ENCODE measurements at places on chromosomes 12 and 14.

DNA sequence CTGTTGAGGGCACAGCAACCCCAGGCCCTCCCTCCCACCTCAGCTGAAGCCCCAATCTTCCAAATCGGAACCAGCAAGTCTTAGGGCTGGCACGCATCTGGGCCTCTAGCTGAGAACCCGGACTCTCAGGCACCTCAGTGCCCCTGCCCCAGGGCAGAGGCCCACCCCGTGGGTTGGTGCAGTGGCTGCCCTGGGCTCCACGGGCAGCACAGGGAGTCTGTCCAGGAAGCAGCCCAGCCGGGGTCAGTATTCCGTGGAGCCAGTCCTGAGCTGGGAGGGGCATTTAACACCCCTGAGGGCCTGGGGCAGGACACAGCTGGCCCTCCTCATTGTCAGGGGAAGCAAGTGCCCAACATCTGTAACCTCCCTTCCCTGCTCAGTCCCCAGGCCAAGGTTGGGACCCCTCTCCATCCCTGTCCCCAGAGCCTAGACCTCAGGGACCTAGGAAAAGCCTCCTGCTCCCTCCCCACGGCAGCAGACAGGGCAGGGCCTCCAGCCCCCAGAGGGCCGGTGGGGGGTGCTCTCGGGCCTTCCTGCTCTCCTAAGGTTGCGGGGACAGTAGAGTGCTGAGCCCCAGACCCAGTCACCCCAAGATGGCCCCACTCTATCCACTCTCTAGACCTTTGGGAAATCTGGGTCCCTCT, 36.5 kb downstream of the SLC6A12 start:
- no peak for DNase-seq

DNA sequence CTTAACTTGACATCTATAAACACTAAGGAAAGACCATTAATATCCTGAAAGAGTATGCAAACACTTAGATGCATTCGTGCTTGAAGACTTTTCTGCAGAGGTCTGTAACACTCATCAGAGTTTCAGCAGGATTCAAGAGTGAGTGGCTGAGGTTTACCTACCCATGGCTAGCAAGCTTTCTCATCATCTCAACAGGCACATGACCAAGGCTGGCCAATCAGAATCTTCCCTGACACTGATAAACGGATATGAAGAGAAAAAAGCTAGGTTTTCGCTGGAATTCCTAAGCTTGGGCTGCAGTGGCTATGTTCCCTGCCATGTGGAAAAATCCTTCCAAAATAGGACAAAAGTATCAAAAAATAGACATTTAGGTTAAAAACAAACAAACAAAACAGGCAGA, 162.1 kb upstream of the USP15 start:
- DNase-seq = no peak

- DNase-seq = no peak
These were observed 25.7 kb upstream of the SLC16A7 start for GRCh38 chr12:59570145-59570544.

GRCh38 chr12:127963933-127964332, 303.0 kb upstream of the TMEM132C start:
- DNase-seq = no peak

DNA sequence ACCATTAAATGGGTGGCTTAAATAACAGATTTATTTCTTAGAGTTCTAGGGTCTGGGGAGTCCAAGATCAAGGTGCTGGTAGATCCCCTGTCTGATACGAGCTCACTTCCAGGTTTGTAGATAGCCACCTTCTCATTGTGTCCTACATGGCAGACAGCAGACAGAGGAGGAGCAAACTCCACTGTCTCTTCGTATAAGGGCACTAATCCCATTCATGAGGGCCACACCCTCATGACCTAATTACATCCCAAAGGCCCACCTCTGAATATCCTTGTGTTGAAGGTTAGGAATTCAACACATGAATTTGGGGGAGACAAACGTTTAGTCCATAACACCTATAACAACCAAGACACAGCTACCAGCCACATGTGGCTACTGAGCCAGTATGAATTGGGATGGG, 47.1 kb upstream of the PPP2R5C start:
- no peak for DNase-seq

DNA sequence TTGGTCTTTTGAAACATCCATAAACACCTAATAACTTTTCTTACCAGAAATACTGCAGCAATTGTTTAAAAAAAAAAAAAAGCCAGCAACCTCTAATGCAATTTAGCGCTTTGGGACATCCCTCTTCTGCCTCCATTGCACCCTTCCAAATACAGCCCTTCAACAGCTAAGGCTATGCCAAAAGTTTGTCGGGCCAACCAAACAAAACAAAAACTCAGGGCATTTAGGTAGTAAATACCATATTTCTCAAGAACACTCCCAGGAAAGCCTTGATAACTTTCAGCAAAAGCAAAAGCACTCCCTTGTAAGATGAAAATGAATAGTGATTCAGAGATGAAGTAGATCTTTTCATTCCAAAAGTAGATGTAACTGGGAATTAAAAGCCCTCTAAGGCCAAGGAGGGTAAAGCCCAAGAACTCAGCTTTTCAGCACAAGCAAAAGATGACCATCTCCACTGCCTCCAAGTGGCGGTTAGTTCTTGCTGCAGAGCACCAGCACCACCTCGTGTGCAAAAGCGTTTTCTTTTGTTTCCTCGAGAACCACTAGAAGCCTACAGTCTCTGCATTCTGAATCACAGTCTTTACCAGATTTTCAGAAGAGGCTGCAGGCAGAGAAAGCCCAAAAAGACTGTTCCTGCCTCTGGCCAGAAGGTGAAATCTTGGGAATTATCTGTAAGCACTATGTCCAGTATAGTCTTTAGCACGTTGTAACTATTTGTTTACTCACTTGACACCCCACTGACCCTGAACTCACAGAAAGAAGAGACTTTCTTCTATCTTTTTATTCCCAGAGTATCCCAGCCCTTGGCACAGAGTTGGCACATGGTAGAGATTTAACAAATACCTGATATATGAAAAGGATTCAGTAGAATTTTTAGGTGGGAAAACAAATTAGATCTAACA, 53.1 kb downstream of the SIX6 start:
- no peak for DNase-seq

GRCh38 chr12:106918746-106919145, 37.0 kb upstream of the TMEM263 start:
- DNase-seq = no peak

- DNase-seq = no peak
These were observed 184.5 kb downstream of the NUBPL start for GRCh38 chr14:31745741-31746140.

DNA sequence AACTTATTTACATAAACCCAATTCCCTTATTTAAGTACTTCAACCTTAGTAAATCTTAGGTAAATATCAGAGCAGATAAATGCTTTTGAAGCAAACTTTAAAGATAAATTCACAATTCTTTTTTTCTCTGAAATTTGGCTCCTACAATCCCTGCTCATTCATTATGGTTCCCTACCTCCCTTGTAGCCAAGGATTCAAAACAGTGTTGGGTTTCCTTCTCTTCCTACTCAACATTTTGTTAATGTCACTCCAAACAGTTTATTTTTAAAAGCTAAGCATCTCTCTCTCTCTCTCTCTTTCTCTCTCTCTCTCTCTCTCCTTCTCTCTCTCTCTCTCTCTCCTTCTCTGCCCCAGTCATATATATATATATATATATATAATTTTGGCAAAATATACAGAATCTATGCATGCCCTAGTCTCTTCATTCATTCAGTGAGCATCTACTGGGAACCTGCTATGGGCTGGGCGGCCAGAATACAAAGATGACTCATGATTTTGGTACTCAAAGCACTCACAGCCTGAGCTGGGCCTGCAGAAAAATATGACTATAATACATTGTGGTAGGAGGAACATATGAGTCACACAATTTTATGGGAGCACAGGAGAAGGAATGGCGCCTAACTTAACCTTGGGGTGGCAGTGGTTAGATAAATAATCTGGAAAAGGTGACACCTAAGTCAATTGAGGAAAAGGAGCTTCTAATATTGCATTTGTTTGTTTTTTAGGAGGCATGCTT, 123.7 kb upstream of the DHRS4 start:
- DNase-seq = no peak

DNA sequence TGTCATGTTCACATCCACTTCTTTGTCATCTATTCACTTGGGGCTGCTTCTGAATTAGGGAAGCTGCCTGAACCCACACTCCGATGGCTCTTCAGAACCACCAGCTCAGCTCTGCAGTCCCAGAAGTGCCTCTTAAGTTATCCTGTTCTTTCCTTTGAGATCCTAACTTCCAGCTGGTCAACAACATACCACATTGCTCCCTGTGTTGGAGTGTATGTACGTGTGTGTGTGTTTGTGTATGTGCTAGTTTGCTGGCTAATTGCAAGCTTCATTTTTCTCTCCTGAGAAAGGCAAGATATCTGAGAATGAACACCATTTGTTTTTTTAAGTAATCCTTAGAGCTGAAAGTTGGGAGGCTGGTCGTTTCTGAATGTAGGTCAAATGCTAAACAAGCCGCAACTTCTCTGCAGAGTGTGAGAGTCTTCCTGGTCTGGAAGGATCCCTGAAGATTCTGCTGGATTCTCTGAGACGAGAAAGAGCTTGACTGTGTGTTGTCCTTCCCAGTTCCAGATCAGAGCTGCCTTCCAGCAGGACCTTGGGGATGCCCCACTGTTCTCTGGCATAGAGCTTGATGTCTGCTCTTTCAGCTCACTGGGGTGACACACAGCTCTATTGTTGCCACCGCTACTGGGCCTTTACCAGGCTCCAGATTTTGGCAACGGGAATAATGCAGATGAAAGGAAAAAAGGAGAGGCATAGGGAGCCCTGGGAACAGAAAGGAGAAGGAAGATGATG, 839 bp downstream of the GSG1 start:
- no peak for DNase-seq

GRCh38 chr14:104697892-104698583, 8.6 kb downstream of the INF2 start:
- DNase-seq = no peak

DNA sequence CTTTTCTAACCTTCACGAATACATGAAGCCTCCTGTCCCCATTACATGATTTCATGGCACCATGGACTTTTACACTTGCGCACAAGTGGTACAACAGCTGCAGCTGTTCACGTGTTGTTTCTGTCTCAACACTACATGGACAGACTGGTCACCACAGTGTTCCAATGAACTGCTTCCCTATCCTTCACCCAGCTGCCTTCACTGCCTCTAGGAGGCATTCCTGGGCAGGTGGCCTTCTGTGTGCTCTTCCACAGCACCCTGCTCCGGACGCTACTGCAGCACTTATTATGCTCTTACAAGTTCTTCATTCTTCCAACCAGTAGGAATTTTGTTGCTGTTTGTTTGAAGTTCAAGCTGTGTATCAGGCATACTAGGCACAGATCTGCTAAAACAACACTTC, 1.5 kb downstream of the MTERF2 start:
- DNase-seq = no peak

DNA sequence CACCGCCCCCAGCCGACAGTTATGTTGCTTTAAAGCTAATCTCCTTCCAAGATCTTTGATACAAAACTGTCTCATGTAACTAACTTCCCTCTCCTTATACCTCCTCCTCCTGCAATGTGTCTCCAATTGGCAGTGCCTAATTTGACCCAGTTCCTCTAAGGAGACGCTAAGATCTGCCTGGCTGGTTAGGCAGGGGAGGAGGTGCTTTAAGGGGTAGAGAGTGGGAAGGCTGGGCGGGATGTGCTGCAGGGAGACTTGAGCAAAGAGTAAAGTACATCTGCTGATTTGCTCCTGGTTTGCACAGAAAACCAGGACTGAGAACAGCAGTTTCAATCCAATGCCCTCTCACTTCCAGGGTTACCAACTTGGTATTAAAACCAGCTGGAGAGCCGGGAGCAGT, 7.4 kb upstream of the IKZF4 start:
- DNase-seq = no peak

DNA sequence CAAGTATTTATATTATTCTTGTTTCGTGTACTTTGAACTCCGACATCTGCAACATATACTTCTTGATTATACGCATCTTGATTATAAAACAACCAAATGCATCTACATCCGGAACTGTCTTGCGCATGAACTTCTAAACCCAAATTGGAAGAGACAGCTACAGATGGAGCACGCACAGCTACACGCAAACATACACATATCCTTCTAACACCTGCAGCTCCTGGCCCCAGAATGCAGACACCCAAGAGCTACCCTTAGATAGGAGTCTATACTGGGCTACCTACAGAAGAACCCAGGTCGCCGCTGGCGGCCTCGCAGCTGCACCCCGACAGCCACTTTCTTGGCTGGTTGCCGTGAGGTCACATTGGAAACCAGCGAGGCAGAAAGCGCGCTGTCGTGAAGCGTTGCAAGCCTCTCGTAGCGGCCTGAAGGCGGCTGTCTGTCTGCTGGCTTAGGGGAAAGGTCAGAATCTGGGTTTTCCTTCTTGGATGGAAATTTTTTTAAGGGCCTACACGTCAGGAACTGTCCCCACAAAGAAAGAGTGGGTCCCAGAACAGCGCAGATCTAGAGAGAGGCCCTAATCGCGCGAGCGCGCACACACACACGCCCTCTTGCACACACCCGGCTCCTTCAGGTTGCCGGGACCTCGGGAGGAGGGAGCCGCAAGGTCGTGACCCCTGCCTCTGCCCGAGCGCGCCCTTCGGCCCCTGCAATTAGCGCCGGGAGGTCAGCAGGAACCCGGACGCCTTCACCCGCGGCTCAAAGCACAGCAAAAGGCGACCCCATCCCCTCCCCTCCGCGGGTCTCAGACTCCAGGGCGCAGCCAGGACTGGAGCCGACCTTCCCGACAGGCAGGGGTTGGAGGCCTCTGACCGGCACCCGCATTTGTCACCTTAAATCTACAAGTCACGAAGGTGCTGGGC, 17.0 kb downstream of the TBX3 start:
- no peak for DNase-seq

DNA sequence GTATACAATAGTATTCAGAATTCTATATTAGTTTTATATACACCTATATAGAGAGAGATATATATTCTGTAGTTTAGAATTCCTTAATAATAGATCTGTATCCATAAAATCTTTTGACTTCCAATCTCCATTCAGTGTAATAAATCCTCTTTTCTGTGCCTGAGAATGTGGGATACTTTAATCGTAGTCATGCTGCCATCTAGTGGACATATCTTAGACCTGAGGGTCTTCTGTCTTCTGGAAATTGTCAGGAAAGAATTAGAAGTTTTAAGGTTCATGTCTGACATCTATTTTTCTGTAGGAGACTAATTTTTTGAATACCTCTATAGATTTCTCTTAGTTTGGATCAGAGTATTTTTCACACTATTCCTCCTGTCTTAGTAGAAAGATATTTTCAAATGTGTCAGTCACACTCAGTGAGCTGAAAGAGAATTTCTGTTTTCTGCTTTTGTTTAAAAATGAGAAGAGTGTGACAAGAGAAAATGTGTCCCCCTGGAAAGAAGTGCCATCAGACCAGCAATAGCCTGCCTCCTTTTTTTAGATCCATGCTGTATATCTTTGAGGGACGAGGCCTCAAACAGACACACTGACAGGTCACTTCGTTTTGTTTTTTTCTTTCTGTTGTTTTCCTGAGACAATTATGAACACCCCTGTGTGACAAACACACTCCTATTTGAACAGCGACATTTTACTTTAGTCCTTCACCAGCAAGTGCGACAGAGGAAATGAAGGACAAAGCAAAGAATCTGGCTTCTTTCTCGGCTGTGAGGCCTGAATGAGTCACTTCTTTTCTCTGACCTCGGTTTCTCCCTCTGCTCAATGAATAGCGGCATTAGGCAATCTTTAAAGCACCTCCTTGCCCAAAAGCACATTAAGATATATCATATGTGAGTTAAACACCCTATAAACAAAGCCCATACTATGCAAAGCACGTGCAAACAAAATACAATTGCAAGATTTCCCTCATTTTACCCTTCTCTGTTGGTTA, 96.3 kb downstream of the GALC start:
- no peak for DNase-seq
